ENCODE measurements at places on chromosomes 2 and 18.
A peak's percentile ranks its signal among the peaks of the same experiment; 100 is the strongest.

DNA sequence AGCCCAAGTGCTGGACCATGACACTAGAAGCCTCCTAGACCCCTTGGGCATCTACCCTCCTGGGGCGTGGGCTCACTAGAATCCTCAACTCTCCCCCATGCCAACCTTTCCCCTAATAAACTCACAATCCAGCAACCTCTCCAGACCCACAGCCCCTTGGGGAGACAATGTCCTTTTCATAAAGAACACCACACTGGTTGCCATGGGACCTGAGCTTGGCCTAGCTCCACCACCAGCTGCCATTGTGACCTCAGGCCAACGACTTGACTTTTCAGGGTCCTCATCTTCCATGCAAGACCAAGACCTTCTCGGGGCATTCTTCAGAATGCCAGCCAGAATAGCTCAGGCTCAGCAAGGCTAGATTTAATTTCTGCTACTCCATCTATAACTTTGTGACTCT, 128.1 kb upstream of the NPAS2 start:
- DNase-seq = no peak

DNA sequence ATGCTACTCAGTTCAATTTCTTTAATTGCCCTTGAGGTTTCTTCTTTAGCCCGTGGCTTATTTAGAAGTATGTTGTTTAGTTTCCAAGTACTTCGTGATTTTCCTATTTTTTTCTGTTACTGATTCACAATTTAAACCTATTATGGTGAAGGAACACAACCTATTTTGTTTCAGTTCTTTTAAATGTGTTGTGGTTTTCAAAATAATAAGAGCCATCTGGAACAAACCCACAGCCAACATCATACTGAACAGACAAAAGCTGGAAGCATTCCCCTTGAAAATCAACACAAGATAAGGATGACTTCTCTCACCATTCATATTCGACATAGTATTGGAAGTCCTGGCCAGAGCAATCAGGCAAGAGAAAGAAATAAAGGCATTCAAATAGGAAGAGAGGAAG, 155.2 kb downstream of the GALNT1 start:
- DNase-seq = no peak

GRCh38 chr2:101500860-101501259, 25.9 kb upstream of the RFX8 start:
- no peak for DNase-seq

GRCh38 chr2:120716641-120717585, 18.8 kb upstream of the GLI2 start:
- DNase-seq = no peak

GRCh38 chr2:134457765-134458472, 204.0 kb downstream of the MGAT5 start:
- no peak for DNase-seq

- DNase-seq = no peak
Observed at GRCh38 chr18:3889803-3890202, 439.8 kb downstream of the TGIF1 start.

DNA sequence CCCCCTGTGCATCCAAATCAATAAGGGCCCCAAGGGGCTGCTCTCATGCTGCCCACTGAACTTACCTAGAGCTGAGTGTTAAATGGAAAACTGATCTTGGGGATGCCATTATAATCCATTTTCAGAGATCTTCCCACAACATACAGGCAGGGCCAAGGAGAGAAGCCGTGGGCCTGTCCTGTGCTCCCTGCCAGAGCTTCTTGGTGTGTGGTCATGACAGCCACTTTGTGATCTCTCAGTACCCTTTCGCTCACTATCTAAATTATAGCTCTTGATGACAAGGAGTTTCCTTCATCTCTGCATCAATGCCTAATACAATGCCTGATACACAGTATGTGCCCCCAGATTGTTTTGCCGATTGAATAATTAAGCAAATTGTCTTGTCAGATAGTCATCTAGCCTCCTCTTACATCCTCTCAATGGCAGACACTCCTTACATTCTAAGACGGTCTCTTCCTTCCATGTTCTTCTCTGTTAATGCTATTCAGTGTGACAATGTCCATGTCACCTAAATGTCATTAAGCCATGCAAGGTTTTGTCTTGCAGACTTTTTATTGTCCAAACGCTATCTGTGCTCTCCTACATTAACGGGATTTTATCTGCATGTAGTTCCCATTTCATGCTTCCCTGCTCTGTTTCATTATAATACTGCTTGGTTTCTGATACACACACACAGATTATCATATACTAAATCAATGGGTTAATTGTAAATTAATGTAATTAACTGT, 5.9 kb downstream of the CSRNP3 start:
- no peak for DNase-seq

- DNase-seq = no peak
Observed at GRCh38 chr18:62919109-62919838, 203.9 kb downstream of the PHLPP1 start.

- DNase-seq = no peak
Observed at GRCh38 chr18:39788383-39788782, 2166.7 kb upstream of the PIK3C3 start.

DNA sequence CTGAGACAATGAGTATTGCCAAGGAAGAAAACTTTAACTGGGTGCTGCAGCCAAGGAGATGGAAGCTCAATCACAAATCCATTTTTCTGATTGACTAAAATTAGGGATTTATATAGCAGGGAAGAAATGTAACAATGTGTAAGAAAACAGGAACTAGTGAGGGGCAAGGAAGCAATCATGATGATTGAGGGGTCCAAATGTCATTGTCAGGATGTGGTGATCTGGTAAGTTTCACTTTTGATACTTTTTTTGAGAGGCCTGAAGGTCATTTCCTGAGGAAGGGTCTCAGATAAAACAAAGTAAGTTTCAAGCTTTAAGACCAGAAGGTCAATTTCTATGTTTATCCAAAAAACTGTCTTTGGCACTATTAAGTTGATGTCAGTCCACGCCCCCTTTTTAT, 12.0 kb upstream of the GCC2 start:
- peak; percentile 54 for DNase-seq

DNA sequence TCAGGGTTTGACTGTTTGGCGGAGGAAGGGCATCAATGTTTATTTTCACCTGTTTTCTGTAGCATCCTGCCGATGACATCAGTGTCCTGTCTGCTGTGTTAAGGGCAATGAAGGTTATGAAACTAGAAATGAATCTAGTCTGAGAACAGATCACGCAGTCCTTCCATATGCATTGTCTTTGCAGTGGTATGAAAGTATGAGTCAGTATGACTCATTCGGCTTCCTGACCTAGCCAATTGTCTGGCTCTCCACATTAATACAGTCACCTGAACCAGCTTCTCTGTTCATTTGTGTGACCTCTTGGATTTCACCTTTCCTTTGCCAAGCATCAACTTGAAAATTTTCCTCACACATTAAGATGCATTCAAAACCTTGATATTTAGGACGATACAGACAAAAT, 353.8 kb downstream of the RND3 start:
- no peak for DNase-seq

DNA sequence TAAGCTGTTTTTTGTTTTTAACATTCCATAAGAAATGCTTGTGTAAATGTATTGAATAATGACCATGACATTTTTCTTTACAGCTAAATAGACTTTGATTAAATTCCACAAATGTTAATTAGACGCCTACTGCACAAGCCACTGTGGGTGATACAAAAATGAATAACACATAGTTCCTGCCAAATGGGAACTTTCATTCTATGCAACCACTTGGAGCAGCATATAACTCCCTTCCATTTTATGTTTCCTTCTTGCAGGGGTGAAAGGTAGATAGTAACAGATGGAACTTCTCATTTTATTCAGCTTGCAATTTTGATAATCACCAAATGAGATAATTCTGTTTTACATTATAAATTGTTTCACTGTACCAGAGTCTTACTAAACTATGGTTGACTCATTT, 70.0 kb upstream of the THUMPD2 start:
- no peak for DNase-seq

DNA sequence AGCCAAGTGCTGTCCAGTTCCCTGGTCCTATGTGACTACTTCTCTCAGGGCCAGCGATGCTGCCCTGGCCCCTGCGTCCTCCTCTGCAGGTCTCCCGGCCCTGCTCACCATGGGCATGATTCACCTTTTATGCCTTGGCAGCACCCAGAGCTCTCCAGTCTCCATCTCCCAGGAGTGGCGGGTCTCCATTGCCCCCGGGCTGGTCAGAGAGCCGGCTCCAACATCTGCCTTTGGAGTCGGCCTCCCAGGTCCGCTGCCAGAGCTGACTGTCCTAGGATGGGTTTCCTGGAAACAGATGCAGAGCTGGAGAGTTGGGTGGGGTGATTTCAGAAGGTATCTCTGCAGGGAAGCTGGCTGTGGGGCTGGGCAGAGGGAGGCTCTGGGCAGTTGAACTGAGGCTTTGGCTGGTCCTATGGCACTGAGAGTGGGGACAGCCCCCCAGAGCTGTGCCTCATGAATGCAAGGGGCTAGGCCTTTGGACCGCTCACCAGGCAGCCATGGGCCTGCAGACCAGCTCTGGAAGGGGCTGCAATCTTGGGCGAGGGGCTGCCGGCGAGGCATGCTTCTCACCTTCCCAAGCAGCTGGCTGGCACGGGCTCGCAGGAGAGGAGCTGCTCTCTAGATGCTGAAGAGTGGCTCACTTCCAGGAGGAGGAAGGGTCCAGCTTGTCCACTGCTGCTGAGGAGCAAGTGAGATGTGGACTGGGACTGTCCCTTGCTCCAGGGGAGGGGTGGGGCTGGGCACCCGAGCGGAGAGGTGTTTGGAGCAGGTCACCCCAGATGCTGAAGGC, 59.8 kb upstream of the HS6ST1 start:
- no peak for DNase-seq

DNA sequence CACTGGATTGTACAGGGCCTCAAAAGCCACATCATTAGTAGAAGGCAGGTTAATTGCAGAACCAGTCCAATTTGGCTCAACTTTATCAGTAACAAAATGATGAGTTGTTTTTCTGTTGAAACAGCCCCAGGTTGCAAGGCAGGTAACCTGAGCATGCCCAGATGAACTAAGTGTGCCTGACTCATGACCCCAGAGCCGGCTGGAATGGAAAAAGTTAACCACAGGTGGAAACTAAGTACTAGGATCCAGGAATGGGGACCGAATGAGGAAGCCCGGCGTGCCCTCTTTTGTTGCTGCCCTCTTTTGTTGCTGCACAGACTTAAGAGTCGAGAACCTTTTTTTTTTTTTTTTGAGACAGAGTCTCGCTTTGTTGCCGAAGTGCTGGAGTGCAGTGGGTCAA, 79.5 kb upstream of the YWHAQ start:
- no peak for DNase-seq

- peak; percentile 81 for DNase-seq
Observed at GRCh38 chr18:80157708-80158343, 48.8 kb downstream of the ADNP2 start.

GRCh38 chr2:47438106-47438505, 35.1 kb downstream of the MSH2 start:
- DNase-seq = no peak

GRCh38 chr2:219142329-219142728, 18.3 kb downstream of the NHEJ1 start:
- no peak for DNase-seq

GRCh38 chr18:58135701-58136331, 91.8 kb downstream of the NEDD4L start:
- DNase-seq = peak; percentile 73

- DNase-seq = no peak
Observed at GRCh38 chr2:238920601-238921001, 72.7 kb downstream of the TWIST2 start.

DNA sequence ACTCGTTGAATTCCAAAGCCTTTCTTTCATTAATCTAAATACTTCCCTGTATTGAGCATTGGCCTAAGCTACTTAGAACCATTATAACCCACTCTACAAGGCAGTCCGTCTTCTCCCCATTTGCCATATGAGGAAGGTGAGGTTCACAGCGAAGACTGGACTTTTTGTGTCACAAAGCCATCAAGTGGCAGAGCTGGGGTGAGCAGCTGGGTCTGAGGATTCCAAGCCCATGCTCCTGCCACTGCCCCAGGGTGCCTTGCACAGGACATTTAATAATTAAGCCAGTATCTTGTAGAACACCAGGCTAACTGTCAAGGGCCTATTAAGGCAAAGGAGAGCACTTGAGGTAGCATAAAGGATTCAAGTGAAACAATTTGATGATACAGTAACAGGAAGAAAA, 68.8 kb upstream of the ZNF397 start:
- no peak for DNase-seq

DNA sequence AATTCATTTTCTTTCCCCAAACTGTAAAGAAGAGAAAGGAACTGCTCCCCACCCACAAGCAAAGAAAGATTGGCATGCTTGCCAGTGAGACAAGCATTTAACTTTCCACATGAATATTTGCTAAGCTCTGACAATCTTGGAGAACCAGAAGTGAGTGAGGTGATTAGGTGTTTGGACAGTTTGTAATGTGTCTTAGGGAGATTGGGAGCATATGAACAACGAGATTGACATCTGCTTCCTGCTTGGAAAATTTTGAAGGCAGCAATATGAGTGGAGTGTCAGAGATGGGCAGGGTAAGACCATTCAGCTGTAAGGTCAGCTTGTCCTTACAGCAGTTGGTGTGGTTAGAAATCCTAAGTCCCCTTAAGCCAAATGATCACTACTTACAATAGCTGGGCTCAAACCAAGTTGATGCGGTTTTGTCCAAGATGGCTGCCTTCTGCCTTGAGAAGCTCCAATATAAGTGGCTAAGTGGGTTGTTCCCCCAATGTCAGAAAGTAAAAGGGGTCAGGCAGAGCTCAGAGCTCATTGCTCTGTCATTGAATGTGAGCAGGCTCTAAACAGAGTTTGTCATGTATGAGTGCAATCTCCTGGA, 36.0 kb upstream of the GALNT5 start:
- DNase-seq = no peak

GRCh38 chr18:77911971-77912605, 662.4 kb downstream of the GALR1 start:
- DNase-seq = no peak

Measured in KBM-7 (cell line).